ENCODE measurements at places on chromosomes 5 and 9.

DNA sequence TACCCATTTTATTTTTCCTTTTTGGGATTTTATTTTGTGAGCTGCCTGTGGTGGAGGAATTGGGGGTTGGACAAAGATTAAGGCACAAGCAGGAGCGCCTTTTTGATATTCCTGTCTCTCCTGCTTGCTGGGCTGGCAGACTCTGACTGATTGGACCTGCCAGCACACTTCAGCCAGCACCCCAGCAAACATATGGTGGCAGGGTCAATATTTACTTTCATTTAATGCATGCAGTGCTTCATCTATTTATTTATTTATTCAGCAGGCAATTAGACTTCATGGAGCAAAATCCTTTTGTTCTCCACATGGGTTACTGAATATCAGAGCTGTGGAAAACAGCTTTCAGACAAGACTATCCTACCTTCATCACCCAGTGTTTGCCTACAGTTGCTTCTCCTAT is 48.4 kb upstream of the EPB41L4A start:
- H3K4me1 ChIP-seq: no peaks in the 10 kb centered on the region
- H3K27me3 ChIP-seq: no peaks in the 10 kb centered on the region
- H3K4me3 ChIP-seq: no peak overlapping the region
- H3K27ac ChIP-seq: no peak overlapping the region

- no peaks in the 10 kb centered on the region for H3K27me3 ChIP-seq
- no peak overlapping the region for H3K4me3 ChIP-seq
- no peak overlapping the region for H3K27ac ChIP-seq
- peaks cover 41% of the 10 kb centered on the region for H3K4me1 ChIP-seq
- H3K36me3 ChIP-seq: peaks cover 72% of the 10 kb centered on the region
These were observed 21.5 kb downstream of the OTULINL start for GRCh38 chr5:14603141-14603540.

GRCh38 chr5:39775086-39775796 is 350.5 kb upstream of the DAB2 start:
- no peak overlapping the region for H3K4me3 ChIP-seq
- H3K27me3 ChIP-seq: peaks cover 4% of the 10 kb centered on the region
- no peak overlapping the region for H3K27ac ChIP-seq
- no peak for DNase-seq
- no peaks in the 10 kb centered on the region for H3K36me3 ChIP-seq

DNA sequence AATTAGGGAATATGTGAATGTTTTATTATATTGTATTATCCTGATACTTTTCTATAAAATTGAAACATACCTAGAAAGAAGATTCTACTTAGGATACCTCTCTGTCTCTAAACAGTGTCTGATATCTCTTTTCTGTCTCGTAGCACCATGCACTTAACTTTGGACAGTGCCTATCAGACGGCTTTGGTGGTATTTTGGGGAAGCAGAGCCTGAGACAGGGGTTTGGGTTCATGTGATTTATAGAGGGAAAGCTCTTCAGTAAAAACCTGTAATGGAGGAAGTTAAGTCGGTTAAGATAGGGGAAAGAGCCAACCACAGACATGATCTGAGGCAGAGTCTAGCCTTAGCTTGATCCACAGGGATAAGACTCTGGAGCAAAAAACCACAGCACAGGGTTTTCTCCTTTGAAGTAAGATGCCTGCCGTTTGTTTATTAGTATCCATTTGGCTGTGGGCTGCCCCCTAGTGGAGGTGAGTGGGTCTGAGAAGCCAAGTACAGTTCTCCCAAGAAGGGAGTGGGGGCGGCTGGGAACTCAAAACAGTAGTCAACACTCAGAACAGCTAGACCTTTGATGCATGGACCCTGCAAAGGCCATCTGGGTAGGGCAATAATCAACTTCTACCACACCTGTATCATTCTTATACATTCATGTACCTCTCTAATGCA is 141.2 kb upstream of the ASTN2 start:
- H3K4me3 ChIP-seq: no peak overlapping the region
- H3K4me1 ChIP-seq: no peaks in the 10 kb centered on the region
- H3K27me3 ChIP-seq: no peaks in the 10 kb centered on the region
- DNase-seq: peak; percentile 25
- H3K36me3 ChIP-seq: no peaks in the 10 kb centered on the region

GRCh38 chr5:65858316-65858715 is 68.1 kb upstream of the ERBIN start:
- no peaks in the 10 kb centered on the region for H3K4me1 ChIP-seq
- H3K4me3 ChIP-seq: no peak overlapping the region
- no peak for DNase-seq
- H3K27me3 ChIP-seq: peaks cover 7% of the 10 kb centered on the region

- no peaks in the 10 kb centered on the region for H3K4me1 ChIP-seq
- no peak overlapping the region for H3K27ac ChIP-seq
- no peaks in the 10 kb centered on the region for H3K27me3 ChIP-seq
- no peaks in the 10 kb centered on the region for H3K36me3 ChIP-seq
- no peak for DNase-seq
These were observed 215.4 kb upstream of the TLX3 start for GRCh38 chr5:171093598-171093997.

GRCh38 chr5:150105928-150106615 is 19.7 kb upstream of the CSF1R start:
- no peak overlapping the region for H3K27ac ChIP-seq
- no peak overlapping the region for H3K4me3 ChIP-seq
- no peaks in the 10 kb centered on the region for H3K36me3 ChIP-seq
- DNase-seq: no peak
- peaks cover 2% of the 10 kb centered on the region for H3K27me3 ChIP-seq
- H3K4me1 ChIP-seq: peaks cover 4% of the 10 kb centered on the region

DNA sequence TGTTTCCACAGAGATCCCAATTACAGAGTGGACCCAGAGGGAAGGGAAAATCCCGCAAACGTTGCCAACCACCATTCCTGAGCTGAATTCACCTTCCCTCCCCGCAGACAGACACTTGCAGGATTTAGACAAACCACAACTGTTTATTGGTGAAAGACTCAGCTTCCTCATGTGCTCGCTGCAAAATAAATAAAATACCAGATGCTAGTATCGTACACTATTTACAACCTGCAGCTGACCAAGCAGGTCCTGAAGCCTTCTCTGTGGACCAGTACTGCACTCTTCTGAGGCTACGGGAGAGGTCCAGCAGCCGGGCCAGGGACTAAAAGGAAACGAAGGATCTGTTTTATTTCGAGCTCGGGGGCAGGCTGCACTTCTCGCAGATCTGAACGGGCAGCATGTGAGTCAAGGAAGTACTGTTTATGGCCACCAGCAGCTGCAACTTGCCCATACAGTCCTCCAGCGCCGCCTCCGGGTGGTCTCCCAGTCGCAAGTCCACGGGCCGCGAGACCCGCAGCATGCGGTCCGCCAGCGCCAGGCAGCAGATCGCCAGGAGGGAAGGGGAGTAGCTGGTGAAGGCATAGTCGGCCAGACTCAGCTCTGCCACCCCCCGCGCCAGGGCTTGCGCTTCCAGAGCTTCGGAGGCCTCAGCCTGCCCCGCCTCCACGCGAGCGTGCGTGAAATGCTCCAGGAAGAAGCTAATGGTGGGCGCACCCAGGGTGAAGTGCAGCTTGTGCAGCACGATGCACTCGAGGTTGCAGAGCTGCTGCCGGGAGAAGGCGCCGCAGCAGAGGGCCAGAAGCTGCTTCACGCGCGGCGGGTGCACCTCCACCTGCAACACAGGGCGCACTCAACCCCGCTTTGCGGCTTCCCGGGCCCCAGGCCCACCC is 2.1 kb downstream of the CCNO start:
- H3K27me3 ChIP-seq: peaks cover 74% of the 10 kb centered on the region

All from T-helper 2 cell treated with Interferon-gamma antibody and Interleukin-4, amounts not matched to agents 5 μg/mL and 100 μg/mL, for 36 hours (primary cell).